NCI-H1436 (cell line): ENCODE measurements at places on chromosomes 12 and 14.

DNA sequence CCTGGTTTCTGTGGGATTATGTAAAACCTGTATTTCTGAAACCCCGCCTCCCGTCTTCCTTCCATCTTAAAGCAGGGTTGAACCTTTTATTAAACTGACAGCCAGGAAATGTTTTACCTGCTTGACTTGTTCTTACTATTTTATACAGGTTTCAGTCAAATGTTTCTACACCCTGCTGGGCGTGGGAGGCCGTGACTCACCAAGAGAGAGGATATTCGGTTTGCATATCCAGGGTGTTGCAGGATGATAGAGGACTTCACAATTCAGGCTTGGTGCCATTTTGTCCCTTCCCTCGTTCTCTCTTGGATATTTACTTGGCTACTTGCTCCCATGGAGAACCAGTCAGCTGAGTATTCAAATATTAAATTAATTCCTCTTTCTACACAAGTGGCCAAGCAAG lies 69.7 kb downstream of the ARF6 start:
- DNase-seq, result no peak

- peak; percentile 22 for DNase-seq
Measured at GRCh38 chr12:68611094-68611805, 551 bp downstream of the RAP1B start.

DNA sequence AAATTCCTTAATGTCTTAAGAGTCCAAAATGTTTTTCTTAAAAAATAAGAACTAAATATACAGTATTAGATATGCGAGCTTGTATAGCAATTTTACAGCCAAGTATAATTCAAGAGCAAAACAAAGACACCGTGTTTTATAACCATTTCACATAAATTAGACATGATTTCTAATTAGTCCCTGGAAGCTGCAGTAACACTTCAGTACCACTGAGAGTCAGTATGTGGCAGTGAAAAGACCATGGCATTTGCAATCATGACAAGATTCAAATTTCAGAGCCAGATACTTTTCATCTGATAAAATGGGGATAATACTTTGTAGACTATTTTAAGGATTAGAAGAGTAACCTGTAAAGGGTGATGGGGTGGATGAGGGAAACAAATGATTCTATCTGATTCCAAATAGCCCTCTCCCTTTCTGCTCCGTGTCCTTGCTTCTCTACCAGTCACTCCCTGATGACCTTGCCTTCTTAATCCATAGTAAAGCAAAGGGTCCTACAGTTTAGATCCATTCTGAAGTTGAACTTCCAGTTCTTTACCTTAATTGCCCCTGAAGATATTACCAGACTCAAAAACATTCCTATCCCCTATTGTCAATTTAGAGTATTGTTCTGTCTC lies 145.4 kb upstream of the ABCD2 start:
- peak; percentile 33 for DNase-seq

DNA sequence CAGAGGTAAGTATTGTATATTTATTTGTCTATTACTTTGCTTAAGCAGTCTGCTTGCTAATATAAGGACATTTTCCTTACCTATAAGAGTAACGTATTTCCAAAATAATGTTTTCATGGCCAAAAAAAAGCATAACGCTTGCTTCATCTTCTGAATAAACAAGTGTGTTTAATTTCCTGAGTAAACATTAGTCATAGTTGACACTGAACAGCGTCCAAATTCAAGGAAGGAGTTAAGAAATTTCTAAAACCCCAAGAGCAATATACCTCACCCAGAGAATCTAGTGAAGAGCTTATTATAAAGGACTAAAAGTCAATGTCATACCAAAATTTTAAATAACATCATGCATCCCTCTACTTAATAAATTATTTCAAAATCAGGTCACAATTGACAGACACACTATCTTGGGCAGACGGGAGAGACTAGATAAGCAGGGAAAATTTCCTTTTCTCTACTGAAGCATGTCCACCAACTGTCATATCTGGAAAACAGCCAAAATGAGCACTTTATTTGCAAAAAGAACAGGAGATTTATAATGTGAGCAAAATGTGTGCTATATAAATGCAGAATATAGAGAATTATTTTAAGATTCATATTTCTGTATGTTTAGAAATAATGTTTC lies 25.1 kb downstream of the ANKS1B start:
- no peak for DNase-seq

DNA sequence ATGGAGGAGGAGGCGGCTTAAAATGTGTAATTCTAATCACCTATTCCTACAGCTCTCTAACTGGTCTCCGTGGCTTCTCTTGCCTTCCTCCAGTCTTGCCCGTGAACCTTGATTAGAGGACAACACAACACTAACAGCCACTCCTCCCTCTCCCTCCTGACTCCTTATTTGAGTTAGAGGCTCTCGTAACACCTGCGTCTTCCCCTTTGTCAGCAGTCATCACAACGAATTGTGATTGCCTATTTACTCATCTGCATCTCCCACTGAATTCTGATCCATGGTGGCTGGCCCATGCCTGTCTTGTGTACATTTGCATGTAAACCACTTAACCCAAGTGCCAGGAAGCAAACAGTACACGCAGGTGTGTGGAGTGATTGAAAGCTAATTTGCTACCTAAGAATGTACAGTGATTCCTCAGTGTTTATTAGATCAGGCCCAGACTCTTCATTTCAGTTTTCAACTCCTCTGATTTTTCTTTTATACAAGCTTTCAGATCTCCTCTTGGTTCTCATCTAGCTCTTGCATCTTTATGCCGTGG lies 154.5 kb downstream of the MON2 start:
- peak; percentile 79 for DNase-seq

DNA sequence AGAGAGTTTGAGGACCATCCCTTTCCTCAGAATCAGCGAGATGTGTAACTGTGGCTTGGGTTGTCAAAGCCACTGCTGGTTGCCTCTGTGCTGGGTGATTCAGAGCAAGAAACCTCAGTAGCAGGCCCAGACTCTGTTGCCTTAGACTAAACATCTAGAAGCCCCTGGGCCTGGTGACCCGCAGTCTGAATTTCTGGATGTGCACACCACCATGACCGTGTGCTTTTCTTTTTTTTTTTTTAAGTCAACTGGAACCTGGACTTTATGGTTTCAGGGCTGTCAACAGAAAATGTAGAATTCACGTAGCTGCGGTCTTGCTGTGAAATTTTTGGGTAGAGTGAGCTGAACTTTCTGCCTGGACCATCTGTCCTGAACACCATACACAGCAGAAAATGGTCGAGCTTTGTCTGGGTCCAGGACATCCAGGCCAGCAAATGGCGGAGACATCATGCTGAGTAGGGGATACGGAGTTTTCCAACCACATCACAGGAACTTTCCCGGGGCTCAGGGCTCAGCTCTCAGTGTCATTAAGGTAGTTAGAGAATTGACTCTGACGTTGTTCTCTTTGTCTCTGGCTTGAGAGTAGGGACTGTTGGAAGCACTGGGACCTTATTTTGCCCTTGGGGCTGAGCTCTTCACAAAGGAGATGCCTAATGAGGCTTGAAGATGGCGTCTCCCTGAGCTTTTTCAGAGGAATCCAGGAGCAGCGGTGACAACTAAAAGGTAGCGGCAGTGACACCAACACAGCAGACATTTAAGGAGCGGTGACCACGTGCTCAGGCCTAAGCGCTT lies 23.0 kb upstream of the BATF start:
- DNase-seq, result no peak

GRCh38 chr12:108567406-108568337 lies 5.3 kb downstream of the ISCU start:
- no peak for DNase-seq

GRCh38 chr12:92130999-92131398 lies 14.6 kb downstream of the BTG1 start:
- DNase-seq, result no peak
